ENCODE measurements at places on chromosomes 6 and 20.

- DNase-seq = no peak
Observed at GRCh38 chr6:132513831-132514545, 1.1 kb upstream of the STX7 start.

- DNase-seq = no peak
Observed at GRCh38 chr6:79862711-79863110, 84.6 kb downstream of the ELOVL4 start.

GRCh38 chr6:378090-378957 is 13.2 kb upstream of the IRF4 start:
- no peak for DNase-seq

DNA sequence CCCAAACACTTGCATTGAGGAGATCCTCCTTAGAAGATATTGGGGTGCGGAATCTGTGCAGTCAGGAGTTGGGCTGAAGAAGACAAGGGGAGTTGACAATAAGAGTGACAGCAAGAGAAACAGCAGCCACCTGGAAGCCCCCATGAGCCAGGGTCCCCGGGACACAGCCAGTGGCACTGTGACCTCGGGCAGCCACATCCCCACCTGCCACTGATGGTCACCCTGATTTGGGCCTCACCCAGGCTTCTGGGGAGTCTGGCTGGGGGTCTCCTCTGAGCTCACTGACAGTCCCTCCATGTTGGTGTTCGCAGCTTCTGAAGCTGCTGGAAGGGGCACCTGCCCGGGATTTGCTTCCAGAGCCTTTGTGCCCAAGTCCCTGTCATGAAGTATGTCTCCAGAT is 123.5 kb downstream of the TTLL2 start:
- no peak for DNase-seq

DNA sequence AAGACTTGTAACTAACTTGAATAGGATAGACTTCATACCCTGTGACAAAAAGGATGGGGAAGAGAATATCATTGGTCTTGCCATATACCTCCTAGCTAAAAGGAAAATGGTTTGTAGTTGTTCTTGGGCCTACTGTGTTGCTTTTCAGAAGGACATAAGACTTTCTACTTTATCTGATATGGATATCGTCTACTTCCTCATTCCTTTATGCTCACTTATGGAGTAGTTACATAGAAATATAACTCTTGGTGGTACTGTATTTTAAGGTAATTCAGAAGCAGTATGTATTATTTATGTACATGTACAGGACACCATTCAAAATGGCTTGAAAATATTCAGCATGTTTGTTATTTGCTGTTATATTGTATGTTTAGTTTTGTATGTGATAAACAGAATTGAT is 8.0 kb downstream of the FAM217B start:
- no peak for DNase-seq

GRCh38 chr6:22017272-22017671 is 279.6 kb downstream of the PRL start:
- DNase-seq = no peak

DNA sequence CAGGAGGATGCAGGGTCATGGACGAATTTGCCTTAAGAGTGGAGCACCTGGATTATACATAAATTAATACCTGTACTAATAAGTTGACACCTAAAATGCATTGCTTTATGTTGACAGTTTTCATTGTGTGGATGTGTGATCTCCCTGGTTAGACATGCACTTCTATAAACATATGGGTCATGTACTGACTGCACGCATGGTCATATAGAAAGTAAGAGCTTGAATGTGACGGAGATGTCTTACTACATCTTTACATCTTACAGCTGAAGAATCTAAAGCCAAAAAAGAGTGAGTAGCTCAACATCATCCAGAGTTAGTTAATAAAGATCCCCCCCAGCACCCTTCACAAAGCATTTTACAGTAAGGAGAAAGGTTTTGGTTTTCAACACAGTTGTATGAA is 408.4 kb upstream of the JARID2 start:
- DNase-seq = no peak

DNA sequence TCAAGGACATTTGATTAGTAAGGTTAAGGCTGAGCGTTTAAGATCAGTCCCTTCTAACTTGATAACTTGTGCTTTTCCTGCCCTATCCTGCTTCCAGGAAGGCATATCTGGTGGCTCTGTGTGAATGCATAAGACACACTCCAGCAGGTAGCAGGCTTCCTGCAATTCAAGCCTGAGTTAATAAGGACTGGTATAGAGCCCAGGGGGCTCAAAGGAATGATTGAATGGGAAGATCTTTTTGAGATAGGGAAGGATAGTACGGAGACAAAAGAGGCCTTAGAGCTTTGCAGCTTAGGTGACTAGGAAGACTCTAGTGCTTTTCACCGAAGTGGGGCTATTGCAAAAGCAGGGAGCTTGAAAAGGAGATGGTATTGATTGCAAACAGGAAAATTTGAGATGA is 307.1 kb downstream of the GRIK2 start:
- DNase-seq = no peak

- no peak for DNase-seq
Observed at GRCh38 chr6:127812985-127813698, 87.7 kb downstream of the THEMIS start.
